ENCODE measurements at places on chromosomes 11 and 22. TPM values are rescaled to one million over a fixed set of nuclear protein-coding genes. Genes with fewer than 3 reads are reported as not detected.

- DNase-seq = no peak
These were observed 629 bp downstream of the TTLL8 start for GRCh38 chr22:50057278-50058060.

DNA sequence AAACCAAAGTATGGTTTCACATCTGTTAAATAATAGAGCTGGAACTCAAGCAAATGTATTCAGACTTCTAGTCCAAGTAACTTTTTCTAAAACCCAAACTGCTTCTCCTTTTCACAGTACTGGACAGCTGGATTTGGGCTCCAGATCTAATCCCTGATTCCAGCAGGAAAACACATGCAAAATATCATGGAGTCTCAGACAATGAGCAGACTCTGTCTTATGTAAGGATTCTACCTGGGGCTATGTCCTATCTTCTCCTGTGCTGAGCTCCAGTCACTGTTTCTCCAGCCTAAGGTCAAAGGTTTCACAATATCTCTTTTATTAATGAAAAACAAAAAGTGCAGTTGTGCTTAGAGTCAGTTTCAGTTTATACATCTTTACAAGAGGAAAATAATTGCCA is 83.2 kb upstream of the EED start:
- no peak for DNase-seq

DNA sequence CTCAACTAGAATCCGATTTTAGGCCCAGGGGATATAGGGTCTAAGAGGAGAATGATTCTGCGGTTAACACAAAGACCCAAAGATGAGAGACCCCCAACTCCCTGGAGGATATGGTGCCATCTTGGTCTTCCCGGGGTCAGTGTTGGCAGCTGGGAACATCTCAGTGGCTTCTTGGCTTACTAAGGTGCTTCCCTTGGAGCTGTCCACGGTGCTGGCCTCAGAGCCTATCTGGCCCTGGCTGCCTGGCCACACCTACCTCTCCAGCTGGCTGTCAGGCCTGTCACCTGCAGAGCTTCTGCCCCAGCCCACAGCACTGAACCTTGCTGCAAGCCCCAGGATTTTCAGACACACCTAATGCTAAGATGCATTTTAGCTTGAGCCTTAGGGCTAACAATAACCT is 70.7 kb upstream of the THY1 start:
- no peak for DNase-seq

DNA sequence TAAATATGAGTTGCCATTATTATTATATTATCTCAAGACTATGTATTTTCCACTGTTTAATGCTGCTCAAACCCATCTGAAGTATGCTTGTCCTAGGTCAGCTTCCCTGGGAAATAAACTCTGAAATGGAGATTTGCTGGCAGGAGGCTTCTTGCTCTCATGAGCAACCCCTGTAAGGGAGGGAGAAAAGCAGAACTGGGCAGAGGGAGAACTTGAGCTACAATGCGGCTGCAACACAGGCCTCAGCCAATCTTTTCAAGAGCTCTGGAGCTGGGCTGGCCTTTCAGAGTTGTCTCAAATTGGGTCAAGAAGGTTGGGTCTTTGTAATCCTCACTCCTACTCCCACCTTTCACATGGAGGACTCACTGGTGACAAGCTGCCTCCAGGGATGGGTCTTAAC is 412.6 kb downstream of the TENM4 start:
- DNase-seq = no peak

DNA sequence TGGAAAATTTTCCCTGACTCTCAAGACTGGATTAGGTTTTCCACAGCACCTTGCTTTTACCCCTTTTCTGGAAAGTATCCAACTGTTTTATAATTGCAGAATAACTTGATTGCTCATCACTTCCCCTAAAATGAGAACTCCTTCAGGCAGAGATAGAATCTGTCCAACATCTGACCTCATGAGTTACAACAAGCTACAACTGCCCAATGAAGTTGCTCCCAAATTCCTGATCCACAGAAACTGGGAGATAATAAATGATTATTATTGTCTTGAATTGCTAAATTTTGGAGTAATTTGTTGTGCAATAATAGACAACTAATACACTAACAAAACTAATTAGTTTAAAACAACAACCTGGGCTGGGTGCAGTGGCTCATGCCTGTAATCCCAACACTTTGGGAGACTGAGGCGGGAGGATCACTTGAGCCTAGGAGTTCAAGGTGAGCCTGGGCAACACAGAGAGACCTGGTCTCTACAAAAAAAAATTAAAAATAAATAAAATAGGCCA is 10.0 kb upstream of the CCDC83 start:
- DNase-seq = no peak

DNA sequence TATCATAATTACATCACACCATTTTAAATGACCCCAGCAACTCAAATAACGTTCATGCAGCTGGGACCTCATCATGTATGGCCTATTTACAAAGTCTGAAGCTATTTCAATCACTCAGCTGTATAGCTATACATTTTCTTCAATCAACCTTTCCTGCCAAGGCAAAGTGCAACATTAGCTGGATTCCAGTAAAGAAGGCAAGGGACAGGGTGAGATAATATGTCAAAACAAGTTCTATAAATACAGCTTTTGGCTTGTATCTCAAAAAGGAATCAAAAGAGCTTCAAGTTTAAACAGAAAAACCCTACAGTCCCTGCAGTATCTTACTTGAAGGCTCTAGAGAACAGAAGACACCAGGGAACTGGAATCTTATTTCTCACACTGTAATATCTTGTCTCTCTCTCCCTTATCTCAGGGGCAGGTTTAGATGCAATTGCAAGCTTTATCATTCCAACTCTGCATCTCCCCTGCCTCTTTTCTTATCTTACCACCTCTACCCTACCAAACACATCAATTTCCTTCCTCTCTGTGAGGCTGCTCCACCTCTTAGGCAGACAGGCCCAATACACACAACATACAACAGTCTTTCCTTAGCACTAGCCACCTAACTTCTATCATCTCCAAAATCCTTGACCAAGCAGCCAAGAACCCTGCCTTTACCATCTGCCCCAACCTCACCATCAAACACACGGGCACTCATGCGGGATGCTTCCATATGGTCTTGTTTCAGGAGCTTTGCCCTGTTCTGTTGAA is 34.5 kb downstream of the CELF1 start:
- no peak for DNase-seq

XNDC1N gene
- 11.7 TPM for total RNA-seq

PRR5 gene
- total RNA-seq = 33.7 TPM

DNA sequence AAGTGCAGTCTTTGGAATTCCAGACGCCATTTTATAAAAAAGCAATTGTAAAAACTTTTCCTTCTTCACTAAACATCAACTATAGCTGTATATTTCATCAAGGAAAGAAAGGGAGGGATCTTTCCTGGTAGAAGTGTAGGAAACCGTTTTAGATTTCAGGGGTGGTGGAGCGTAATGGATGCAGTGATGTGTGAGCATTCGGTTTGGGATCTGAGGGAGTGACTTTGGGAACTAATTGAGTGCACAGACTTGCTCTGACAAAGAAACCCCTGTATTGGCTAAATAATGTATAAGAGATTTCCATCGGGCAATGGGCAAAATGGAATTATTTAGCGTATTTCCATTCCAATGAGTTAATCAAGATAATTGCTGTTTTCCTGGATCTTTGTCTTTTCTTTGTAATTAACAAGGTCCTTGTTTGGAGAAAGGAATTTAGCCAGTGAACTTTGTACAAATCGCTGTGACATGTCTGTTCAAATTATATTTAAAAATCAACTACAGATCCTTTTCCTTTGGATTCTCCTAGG is 125.0 kb upstream of the NARS2 start:
- no peak for DNase-seq

PIWIL4 gene
- 7.8 TPM for total RNA-seq

GRCh38 chr11:81941998-81942397 is 791.7 kb downstream of the FAM181B start:
- DNase-seq = no peak

DNA sequence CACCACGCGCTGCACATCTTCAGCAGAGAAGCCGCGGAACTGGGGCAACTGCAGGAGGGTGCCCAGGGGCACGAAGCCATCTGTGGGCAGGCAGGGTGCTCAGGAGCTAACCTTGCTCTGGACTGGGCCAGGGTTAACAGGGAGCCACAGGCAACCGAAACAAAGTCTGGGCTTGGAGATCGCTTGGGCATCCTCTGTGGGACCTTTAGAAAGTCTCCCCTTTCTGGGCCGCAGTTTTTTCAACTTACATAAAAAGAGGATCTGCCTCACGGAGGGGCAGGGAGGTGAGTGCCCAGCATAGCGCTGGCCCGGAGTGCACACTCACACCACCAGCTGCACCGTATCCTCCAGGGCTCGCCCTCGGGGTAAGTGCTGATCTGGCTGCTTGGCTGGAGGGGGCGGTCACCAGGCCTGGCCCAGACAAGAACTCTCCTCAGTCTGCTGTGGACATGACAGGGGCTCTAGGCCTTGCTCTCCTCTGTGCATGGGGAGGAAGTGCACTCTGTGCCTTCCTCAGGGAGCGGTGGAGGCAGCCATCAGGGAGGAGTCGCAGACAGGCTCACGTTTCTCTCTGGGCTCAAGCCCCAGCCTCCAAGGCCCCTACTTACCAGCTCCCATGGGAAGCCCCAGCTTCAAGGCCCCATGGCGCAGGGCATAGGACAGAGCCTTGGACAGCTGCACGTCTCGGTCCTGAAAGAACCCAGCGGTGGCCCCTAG is 937 bp downstream of the TRPT1 start:
- peak; percentile 63 for DNase-seq

DNA sequence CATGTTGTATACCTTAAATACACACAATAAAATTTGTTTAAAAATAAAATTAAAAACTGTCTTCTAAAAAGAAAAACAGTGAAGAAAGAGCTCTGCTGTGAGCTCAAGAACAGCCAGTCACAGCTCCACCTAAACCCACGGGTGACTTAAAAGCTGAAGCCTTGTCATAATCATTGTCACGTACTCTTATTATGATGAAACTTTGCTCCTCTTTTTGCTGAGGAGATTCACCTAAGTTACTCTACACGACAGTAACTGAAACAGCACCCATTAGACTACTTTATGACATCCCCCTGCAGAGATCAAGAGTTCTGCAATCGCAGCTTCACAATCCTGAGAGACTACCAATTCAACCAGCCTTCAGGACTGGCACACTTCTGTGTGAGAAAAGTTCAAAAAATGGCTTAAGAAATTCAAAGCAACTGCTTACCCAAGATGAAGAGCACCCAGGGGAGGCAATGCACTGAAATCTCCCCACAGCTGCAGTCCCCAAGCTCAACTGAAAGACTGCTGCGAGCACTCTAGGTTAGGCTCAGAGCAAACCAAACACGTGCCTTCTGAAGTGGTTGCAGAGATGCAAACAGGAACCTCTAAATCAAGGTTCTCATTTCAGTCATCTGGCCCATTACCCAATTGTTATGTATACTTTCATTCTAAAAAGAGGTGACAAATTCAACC is at the start of gene JAML:
TSS of gene JAML (minus strand) at position 501 of the 678 bp plus-strand sequence. CDS start 10,145 bp downstream, outside the sequence.
- DNase-seq = no peak

- no peak for DNase-seq
These were observed 553 bp downstream of the NAALAD2 start for GRCh38 chr11:90135016-90135415.

GRCh38 chr22:49271831-49272230 is 555.8 kb downstream of the BRD1 start:
- DNase-seq = peak; percentile 21

ANO1 gene
- total RNA-seq = 3.4 TPM

- DNase-seq = no peak
These were observed 246.2 kb downstream of the GRM5 start for GRCh38 chr11:88819616-88820015.

- no peak for DNase-seq
These were observed 258.1 kb downstream of the C11orf87 start for GRCh38 chr11:109680127-109680526.

DNA sequence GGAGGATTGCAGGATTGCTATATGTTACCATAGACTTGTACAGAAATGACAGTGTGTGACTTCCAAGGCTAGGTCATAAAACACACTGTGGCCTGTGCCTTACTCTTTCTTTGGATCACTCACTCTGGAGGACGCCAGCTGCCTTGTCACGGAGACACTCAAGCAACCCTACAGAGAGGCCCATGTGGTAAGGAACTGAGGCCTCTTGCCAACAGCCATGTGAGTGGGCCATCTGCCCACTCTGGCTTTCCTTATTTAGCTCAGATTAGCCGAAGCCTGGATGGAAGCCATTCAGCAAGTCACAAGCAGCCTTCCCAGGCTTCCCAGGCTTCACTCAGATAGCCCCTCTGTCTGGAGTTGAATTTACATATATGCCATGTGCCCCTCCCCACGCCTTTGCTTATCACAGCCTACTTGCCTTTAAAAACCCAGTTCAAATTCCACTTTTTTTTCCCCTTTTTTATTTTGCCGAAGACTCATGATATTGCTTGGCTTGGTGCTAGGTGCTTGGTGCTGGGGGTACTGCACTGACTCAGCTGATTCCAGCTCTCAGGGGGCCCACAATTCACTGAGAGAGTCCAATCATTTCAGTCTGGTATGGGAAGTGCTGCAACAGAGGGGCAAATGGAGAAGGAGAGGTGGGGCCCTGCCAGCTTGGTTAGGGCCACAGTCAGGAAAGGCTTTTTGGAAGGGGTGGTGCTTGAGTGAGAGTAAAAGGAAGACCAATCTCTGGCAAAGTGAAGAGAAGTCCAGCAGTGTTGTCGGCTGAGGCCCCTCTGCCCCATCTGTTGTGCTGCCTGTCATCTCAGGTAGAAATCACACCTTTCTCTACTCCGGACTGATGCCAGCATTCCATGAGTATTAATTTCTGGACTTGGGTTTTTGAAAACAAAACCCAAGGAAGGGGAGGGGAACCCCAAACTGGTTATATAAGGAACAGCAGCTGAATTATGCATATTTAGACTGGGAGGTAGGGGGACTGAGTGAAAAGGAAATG is 14.5 kb upstream of the P4HA3 start:
- peak; percentile 76 for DNase-seq

DNA sequence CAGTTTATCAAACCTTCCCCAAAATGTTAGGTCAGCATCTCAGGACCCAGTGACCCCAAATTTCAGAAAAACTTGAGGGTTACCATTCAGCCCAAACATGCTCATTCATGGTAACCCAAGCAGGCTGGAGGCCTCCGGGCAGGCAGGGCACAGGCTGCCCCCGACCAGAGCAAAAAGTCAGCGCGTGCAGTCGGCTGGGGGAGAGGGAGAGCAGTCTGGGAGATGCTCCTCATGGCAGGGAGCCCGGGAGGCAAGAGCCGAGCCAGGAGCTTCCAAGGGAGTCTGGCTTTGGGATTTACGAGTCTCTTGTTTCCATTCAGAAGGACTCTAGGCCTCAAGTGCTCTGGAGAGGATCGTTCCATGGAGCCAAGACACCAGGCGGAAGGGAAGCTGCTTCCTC is 45.7 kb downstream of the RPUSD4 start:
- DNase-seq = no peak

DNA sequence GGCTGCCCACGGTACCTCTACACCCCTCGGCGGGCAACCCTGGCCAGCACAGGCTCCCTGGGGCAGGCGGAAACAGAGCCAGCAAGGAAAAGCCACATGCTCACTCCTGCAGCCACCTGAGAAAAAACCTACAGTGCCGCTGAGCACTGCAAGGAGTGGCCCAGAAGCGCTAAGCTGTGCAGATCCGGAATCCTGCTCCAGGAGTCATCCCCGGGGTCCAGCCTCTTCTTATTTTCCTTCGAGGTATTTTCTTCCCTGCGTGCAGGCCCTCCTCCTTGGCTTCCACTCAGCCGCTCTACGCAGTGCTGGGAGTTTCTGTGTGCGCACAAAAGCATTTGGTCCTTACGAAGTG is 81.0 kb downstream of the TRMU start:
- no peak for DNase-seq

Data from sciatic nerve (tissue), 2 donors.